ENCODE measurements at places on chromosomes 3 and 15.

GRCh38 chr3:107824822-107825371 lies 265.9 kb downstream of the CD47 start:
- DNase-seq = no peak

DNA sequence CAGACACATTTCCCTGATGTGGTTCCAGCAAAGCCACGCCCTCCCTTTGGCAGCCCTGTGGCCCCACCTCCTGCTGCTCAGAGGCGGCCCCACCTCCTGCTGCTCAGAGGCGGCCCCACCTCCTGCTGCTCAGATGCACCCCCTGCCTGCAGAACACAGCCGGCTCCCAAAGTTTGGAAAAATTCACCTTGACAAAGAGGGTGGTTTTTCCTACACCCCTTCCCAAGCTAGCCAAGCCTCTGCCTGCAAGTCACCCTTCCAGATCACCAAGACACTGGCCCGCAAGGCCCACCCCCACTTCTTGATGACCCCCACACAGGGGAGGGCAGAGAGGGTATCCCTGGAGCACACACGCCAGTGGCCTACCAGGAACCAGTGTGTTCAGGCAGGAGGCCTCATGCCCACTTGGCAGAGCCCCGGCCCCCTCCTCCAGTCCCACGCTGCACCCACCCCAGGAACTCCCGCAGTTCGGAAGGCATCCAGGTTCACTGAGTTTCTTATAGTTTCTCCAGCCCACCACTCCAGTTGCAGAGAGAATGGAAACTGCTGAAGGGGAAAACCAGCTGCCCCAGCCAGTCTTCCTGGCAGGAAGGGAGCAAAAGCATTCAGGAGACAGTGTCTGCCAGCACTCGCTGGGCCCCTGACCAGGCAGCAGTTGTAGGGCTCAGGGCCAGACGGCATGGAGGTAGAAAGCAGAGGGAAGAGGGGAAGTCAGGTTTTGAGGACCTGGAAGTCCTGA lies 2.3 kb upstream of the HAPLN3 start:
- DNase-seq = peak; percentile 77

- DNase-seq = no peak
These were observed 20.4 kb downstream of the NANOGP8 start for GRCh38 chr15:35064576-35065190.

DNA sequence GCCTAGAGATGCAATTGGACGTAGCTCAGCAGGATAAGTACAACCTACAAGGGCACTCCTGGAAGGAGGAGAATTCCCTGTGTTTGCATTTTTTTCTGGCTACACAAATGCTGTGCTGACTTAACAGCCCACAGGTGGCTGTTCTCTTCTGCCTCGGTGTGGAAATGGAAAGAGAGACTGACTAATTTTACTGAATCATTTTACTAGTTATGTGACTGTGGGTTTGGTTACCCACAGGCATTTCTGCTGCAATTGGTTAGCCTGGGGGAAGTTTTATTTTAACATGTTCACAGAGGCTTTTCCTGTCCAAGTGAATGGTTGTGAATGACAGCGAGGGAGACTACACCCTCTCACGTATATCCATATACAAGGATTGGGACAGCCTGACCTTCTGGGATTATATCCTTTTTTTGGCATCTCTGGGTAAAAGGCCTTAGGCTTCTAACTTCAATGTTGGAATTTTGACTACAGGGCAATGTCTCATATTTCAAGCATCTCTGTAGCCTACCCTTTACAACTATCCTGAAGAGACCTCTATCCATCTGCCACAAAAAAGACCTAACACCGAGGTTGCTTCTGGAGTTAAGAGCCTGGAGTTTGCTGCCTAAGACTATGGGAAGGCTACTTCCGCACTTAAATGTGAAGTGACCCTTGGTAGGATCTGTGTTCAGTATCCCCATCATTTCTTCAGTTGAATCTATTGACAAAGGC lies 67.2 kb upstream of the TP63 start:
- DNase-seq = no peak

DNA sequence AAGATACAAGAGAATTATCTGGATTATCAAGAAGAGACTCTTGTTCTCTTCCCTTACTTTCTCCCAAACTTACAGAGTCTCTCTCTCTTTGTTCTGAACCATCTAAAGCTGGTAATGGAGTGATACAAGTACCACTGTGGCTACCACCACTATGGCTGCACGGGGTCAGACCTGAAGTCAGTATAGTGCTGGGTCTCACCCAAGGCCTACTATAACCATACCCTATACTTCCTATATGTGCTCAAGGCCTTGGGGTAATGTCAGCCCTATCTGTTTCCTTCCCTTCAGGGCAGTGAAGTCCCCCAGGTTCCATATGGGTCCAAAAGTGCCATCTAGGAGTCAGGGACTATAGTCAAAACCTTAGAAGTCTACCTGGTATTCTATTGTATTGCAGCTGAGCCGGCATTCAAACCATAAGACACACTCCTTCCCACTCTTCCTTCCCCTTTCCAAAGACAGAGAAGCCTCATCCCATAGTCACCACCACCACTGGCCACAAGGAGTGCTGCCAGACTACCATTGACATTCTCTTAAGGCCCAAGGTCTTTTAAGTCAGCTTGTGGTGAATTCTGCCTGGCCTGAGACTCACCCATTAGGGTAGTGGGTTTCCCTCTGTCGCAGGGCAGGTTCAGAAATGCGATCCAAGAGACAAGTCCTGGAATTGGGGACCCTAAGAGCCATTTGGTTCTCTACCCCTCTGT lies 615.0 kb upstream of the NECTIN3 start:
- DNase-seq = no peak

Data from activated T-cell treated with anti-CD3 and anti-CD28 coated beads for 4 hours (primary cell).